ENCODE measurements at places on chromosomes 12 and 14.

DNA sequence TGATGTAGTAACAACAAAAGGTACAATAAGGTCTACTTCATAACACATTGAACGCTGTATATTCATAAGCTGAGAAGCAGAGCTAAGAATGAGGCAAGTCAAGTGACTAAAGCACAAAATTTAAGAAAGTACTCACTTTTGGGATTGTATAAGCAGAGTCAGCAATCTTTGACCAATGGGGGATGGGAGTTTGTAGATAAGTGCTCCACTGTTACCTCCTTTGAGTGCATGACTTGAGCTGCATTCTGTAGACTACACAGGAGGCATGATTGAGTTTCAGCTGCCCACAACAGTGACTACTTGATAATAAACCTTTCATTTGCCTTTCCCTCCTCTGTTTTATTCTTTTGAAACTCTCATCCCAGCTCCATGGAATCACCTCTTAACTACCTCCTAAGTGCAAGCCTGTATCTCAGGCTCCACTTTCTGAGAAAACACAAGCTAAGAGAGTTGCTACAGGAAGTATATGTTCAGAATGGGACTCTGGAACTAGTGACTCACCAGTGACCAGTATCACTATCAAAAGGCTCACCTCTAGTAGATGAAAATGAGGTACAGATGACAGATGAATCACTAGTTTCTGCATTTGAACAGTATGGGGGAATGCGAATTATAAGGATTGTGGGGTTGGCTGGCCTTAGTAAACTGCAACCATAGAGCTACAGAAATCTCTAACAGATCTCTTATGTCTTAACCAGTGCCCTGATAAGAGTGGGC is 49.2 kb downstream of the SLC35F4 start:
- no peak for DNase-seq

GRCh38 chr12:101619026-101619786 is 24.4 kb downstream of the MYBPC1 start:
- peak; percentile 75 for DNase-seq

DNA sequence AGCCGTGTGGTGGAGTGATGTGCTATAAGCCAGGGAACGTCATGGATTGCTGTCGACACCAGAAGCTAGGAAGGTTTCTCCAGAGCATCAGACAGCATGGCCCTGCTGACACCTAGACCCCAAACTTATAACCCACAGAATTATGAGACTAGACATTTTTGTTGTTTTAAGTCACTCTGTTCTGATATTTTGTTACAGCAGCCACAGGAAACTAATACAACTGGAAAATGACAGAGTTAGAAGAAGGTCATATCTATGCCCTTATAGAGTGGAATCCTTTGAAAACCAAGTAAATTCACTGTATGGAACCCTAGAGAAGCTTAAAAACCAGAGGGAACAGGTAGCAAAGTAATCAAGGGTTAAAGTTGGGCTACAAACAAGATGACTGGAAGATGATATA is 42.5 kb downstream of the SPTLC2 start:
- no peak for DNase-seq

- no peak for DNase-seq
Measured at GRCh38 chr14:86404989-86405649, 875.2 kb downstream of the FLRT2 start.

DNA sequence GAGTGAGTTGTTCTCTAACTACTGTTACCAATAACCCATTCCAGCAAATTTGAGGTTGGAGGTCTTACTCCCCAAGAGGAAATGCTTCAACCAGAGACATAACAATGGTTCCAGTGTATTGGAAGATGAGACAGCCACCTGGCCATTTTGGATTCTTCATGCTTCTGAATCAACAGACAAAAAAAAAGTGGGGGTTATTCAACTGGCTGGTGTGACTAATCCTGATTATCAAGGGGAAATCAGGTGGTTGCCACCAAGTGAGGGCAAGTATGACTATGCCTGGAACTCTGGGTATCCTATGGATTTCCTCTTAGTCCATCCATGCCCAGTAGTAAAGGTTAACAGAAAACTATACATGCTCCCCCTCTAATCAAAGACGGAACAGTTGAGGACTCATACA is 29.9 kb upstream of the ZNF641 start:
- DNase-seq, result no peak

DNA sequence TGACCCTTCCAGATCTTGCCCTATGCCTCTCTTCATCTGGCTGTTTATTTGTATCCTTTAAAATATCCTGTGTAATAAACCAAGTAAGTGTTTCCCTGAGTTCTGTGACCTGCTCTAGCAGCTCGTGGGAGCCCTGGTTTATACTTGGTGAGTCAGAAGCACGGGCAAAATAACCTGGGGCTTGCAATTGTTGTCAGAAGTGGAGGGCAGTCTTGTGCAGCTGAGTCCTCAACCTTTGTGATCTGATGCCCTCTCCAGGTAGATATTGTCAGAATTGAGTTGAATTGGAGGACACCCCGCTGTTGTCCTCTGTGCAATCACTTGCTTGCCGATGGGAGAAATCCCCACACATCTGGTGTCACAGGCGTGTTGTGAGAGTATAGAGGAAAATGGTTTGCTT is 62.5 kb upstream of the PRICKLE1 start:
- no peak for DNase-seq

DNA sequence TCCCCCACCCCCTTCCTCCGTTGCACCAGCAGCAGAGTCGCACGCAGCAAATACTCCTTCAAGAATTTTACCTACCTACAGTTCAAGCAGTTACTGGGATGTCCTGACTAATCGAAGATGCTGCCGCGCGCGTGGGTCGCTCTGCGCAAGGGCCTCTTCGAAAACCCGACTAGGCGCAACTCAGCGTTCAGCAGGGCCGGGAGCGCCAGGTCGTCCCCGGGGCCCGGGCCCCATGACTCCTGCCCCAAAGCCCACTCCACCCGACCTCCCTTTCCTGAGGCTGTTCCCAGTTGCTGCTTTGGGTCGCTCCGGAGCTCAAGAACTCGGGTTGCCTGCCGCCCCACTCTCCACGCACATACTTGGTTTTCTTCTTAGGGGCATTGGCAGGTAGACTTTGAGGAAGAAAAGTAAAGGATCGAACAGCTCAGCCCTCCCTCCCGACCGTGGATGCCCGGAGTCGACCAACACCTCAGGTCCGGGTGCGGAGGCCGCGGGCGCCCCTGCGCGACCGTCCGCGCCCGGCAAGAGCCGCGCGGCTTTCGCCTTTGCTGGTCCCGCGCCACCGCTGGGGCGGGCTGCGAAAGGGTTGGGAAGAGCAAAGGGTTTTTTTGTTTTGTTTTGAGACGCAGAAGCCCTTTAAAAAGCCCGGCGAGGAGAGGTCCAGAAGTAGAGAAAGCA is 1.9 kb downstream of the BMP4 start:
- DNase-seq, result no peak

DNA sequence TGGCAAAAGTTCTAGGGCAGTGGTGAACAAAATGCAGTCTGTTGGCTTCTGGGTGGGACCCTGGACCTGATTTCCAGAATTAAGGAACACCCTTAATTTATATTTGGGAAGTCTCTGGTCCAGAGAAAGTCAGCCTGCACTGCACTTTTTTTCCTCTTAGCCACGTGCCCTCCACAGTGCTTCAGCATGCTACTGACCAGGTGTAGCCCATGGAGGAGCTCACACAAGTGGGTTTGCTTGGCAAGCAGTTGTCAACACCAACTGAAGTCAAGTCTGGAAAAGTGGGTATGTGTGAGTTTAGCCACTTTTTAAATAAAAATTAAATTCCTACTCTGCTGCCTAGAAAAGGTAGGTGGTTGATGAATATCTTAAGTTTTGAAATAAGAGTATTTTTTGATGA is 111.3 kb downstream of the DAAM1 start:
- no peak for DNase-seq

- no peak for DNase-seq
Measured at GRCh38 chr12:92971859-92972524, 42.9 kb upstream of the EEA1 start.

GRCh38 chr14:51628238-51628637 is 23.5 kb upstream of the FRMD6 start:
- DNase-seq, result no peak
